Natural killer cell (primary cell): ENCODE measurements at places on chromosomes 7 and 10. TPM values are rescaled to one million over a fixed set of nuclear protein-coding genes. Genes with fewer than 3 reads are reported as not detected.

GRCh38 chr10:29245476-29245875 lies 43.4 kb upstream of the LYZL1 start:
- no peaks in the 10 kb centered on the region for H3K4me1 ChIP-seq
- H3K36me3 ChIP-seq = no peaks in the 10 kb centered on the region
- H3K27me3 ChIP-seq = no peaks in the 10 kb centered on the region
- no peak overlapping the region for H3K4me3 ChIP-seq
- no peak overlapping the region for H3K27ac ChIP-seq

GRCh38 chr10:17238445-17239291 lies 10.6 kb downstream of the VIM start:
- no peak overlapping the region for H3K27ac ChIP-seq
- H3K36me3 ChIP-seq = peaks cover 49% of the 10 kb centered on the region
- H3K27me3 ChIP-seq = no peaks in the 10 kb centered on the region
- DNase-seq = no peak
- H3K4me3 ChIP-seq = no peak overlapping the region

DNA sequence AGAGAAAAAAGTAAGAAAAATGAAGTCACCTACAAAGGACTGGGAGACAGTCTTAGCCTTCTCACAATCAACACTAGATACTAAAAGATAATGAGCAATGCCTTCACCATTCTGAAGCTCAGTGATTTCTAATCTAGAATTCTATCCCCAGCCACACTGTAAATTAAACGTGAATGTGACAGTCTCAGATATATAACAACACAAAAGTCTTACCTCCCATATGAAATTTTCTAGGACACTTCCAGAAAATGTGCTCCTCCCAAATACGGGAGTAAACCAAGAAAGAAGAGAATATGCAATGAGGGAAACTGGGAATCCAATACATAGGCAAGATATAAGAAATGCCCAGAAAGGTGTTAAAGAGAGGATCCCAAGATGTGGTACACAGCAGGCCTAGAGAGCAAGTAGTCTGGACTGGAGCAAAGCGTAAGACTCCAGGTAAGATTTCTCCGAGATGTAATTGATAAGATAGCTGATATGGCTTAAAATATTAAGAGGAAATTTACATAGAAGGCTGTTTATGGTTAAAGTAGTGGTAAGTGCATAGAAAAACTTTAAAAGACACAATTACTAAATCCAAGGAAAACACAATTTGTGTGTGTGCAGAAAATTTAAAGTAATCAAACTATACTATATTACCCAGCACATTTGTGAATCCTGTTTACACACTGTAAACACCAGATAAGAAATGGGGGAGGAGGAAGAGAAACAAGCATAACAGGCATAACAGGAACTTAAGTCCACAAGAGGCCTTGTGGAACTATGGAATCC lies 44.1 kb downstream of the SGMS1 start:
- H3K4me3 ChIP-seq = no peak overlapping the region
- H3K27me3 ChIP-seq = no peaks in the 10 kb centered on the region
- H3K36me3 ChIP-seq = no peaks in the 10 kb centered on the region
- H3K27ac ChIP-seq = no peak overlapping the region

DNA sequence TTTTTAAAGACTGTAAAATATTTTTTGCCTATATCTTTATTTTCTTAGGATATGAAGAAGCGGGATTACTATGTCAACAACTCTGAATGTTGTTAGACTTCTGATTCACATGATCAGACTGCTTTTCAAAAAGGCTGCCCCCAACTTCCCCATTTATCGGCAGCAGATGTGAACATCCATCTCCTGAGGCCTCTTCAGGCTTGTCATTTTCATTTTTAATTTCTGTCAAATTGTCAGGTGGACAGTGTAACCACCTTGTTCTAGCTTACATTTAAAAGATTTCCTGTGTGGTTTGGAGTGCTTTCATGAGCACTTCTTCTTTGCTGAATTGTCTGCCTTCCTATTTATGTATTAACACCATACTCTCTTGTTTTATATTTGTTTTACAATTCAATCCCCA lies 78.8 kb upstream of the GSDME start:
- DNase-seq = peak; percentile 24
- no peak overlapping the region for H3K4me3 ChIP-seq
- H3K27me3 ChIP-seq = no peaks in the 10 kb centered on the region
- H3K4me1 ChIP-seq = peaks cover 24% of the 10 kb centered on the region
- peaks cover 30% of the 10 kb centered on the region for H3K36me3 ChIP-seq

DNA sequence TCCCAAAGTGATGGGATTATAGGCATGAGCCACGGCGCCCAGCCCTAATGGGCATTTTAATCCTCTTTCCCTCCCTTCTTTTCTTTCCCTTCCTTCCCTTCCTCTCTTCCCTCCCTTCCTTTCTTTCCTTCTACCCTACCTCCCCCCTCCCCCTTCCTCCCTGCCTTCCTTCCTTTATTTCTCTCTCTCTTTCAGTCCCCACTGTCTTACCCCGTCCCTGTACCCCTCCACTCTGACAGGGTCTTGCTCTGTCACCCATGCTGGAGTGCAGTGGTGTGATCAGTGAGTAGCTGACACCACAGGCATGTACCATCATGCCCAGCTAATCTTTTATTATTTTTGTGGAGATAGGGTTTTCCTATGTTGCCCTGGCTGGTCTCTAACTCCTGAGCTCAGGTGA lies 24.2 kb downstream of the LCOR start:
- peaks cover 9% of the 10 kb centered on the region for H3K4me1 ChIP-seq
- H3K27ac ChIP-seq = no peak overlapping the region
- no peak for DNase-seq
- H3K27me3 ChIP-seq = no peaks in the 10 kb centered on the region
- peaks cover 8% of the 10 kb centered on the region for H3K36me3 ChIP-seq
- no peak overlapping the region for H3K4me3 ChIP-seq

DNA sequence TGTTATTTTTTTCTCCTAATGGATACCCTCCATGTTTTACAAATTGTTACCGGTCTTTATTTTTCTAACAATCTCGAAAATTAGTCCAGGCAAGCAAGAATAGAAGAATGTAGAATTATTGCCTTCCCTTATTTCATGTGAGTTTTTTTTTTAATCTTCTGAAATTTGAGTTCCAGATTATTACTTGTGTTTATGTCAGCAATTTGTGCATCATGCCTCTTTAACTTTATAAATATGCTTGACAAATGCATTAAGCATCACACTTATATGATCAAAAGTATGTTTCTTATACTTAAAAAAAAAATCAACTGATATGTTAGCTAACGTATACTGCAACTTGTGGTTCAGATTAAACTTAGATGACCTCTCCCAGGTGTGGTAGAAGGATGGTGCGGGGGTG lies 242.7 kb upstream of the VSTM2A start:
- H3K36me3 ChIP-seq = no peaks in the 10 kb centered on the region
- no peak overlapping the region for H3K27ac ChIP-seq
- no peaks in the 10 kb centered on the region for H3K4me1 ChIP-seq
- H3K27me3 ChIP-seq = no peaks in the 10 kb centered on the region

GRCh38 chr10:21364196-21365114 lies 161.0 kb downstream of the SKIDA1 start:
- no peaks in the 10 kb centered on the region for H3K36me3 ChIP-seq
- H3K27me3 ChIP-seq = no peaks in the 10 kb centered on the region
- H3K4me1 ChIP-seq = no peaks in the 10 kb centered on the region
- H3K27ac ChIP-seq = no peak overlapping the region
- no peak for DNase-seq
- H3K4me3 ChIP-seq = no peak overlapping the region

- H3K27me3 ChIP-seq = no peaks in the 10 kb centered on the region
- H3K27ac ChIP-seq = no peak overlapping the region
- peaks cover 24% of the 10 kb centered on the region for H3K4me1 ChIP-seq
- no peak for DNase-seq
- peaks cover 4% of the 10 kb centered on the region for H3K36me3 ChIP-seq
Measured at GRCh38 chr7:130142654-130143333, 62.4 kb downstream of the TMEM209 start.

DNA sequence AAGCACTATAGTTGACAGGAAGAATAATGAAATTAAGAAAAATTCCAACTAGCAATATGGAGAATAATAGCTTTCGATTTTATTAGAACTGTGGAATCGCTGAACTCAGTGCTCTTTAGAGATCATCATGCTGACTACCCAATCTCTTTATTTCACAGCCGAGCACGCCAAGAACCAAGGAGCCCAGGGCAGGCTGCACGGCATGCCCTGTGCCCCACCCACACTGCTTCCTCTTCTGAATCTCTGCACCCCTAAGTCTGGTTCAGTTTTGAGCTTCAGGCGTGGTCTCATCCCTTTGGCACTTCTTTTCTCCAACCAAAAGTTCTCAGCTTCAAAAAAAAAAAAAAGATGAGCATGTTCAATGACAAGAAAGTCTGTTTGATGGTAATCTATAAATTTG lies 92.4 kb upstream of the ZNF800 start:
- no peak for DNase-seq
- no peaks in the 10 kb centered on the region for H3K4me1 ChIP-seq
- no peaks in the 10 kb centered on the region for H3K36me3 ChIP-seq
- no peak overlapping the region for H3K27ac ChIP-seq

The INA gene
- not detected for total RNA-seq

The AGAP6 gene
- total RNA-seq = 20.0 TPM

The TEX47 gene
- total RNA-seq = not detected

The DRGX gene
- total RNA-seq = not detected

The SLF2 gene
- total RNA-seq = 24.2 TPM

The RSPH10B2 gene
- total RNA-seq = 0.33 TPM

The HTRA1 gene
- not detected for total RNA-seq
